ENCODE measurements at places on chromosomes 3 and 15. TPM values are rescaled to one million over a fixed set of nuclear protein-coding genes. Genes with fewer than 3 reads are reported as not detected.

DNA sequence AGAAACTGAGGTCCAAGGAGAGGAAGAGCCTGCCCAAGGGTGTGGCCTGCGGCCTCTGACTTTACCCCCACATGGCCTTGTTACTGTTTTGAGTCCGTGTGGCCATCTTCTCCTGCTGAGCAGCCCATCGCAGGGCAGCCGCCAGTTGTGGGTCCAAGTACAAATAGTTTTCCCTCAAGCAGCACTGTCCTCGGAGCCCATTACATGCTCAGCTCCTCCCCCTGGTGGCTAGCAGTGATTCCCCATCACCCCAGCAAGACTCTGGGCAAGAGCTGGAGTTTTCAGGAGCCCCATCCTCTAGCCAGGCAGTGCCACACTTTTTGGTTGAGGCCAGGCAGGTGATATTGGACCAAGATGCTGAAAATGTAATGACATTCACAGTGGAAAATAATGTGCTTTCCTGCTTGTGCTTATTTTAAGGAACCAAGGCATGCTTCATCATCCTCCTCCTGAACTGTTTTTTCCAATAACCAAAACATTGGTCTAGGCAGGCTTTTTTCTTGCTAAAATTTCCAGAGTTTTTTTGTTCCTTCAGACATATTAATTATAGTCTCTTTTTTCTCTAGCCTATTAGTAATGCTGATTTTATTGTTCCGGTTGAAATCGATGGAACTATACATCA is 23.2 kb upstream of the VILL start:
- peak; percentile 80 for DNase-seq

DNA sequence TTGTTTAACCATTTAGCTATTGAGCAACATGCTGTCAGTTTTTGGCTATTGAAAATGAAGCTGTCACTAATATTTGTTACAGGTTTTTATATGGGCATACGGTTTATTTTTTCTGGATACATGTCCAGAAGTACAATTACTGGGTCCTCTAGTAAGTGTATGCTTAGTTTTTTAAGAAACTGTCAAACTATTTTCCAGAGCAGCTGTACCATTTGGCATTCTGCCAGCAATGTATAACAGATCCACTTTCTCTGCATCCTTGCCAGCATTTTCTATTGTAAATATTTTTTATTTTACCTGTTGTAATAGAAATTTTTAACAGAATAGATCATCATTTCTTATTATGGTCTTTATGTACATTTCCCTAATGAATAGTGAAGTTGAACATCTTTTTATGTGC is 658.8 kb downstream of the EDEM1 start:
- DNase-seq = peak; percentile 2

DNA sequence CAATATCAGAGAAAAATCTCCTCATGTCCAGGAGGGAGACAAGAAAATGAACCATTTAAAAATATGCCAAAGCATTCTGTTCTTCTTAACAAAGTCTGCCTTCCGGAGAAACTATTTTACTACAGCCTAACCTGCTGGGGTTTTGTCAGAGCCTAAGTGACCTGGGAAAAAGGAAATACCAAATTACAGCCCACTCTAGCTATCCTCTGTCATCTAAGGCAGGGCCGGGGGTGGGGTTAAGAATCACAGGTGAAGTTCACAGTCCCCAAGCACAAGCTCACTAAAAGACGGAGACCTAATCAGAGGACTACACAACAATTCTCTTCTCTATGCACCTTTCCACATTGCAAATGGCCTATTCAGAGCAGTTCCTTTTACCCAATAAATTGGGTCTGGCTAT is 116.6 kb downstream of the TRIM42 start:
- no peak for DNase-seq

- no peak for DNase-seq
Observed at GRCh38 chr3:197874653-197875052, 75.3 kb upstream of the RPL35A start.

The CLEC3B gene
- total RNA-seq = 45.4 TPM

Measured in GM23248 (cell line).